ENCODE measurements at places on chromosomes 5 and 9. TPM values are rescaled to one million over a fixed set of nuclear protein-coding genes. Genes with fewer than 3 reads are reported as not detected.

The ADRA1B gene
- not detected for total RNA-seq

The MORN5 gene
- not detected for total RNA-seq

The CYLC2 gene
- not detected for total RNA-seq

The MCTP1 gene
- 3.4 TPM for total RNA-seq

The CLIC3 gene
- total RNA-seq, result 1.7 TPM

The SOX30 gene
- not detected for total RNA-seq

The CMBL gene
- 4.1 TPM for total RNA-seq

The PTBP3 gene
- total RNA-seq, result 21.4 TPM

The SH2D3C gene
- total RNA-seq, result 0.29 TPM

The SPAG8 gene
- total RNA-seq, result 1.7 TPM

The ARL14EPL gene
- 0.20 TPM for total RNA-seq

The ECSCR gene
- 0.60 TPM for total RNA-seq

The GABRA6 gene
- total RNA-seq, result not detected

The PSAT1 gene
- 46.7 TPM for total RNA-seq

The SPINK1 gene
- total RNA-seq, result not detected

The IRX2 gene
- not detected for total RNA-seq

The FUT7 gene
- total RNA-seq, result not detected

The CEMIP2 gene
- total RNA-seq, result 26.3 TPM

The HTR4 gene
- total RNA-seq, result not detected

The PCDHGC3 gene
- total RNA-seq, result 75.6 TPM

The PNPLA7 gene
- total RNA-seq, result not detected

The PCDHGA11 gene
- total RNA-seq, result 7.0 TPM
